Mesenteric fat pad (tissue), 1 donor: ENCODE measurements at places on chromosomes 12 and 14.

- no peak for DNase-seq
These were observed 305.0 kb upstream of the DIO3 start for GRCh38 chr14:101256266-101256665.

- no peak for DNase-seq
These were observed 3.0 kb downstream of the PLEKHH1 start for GRCh38 chr14:67536087-67536486.

DNA sequence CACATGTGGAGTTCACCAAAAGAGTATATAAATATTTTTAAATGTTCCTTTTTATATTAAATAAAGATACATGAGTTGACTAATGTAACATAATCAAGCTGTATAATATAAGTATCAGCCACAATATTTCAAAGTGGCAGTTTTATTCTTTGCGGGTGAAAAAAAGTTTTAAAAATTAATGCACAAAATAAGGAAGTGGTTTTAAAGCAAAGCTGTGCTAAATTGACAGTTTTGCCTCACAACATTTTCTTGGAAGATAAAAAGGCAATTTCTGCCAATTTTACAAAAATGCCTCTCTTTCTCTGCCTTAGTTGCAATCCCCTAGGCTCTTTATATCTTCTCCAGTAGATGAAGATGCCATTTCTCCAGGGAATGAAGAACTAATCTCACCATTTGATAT is 719.1 kb downstream of the C12orf50 start:
- DNase-seq, result no peak

- no peak for DNase-seq
These were observed 16.3 kb upstream of the EPYC start for GRCh38 chr12:91021076-91021475.

GRCh38 chr14:45123271-45123670 is 11.0 kb downstream of the FKBP3 start:
- DNase-seq, result no peak

GRCh38 chr12:10068644-10069043 is 30.1 kb downstream of the CLEC1A start:
- no peak for DNase-seq
